CD4-positive, alpha-beta T cell treated with Interleukin-15 for 1 hour (primary cell): ENCODE measurements at places on chromosomes 6 and 20.

DNA sequence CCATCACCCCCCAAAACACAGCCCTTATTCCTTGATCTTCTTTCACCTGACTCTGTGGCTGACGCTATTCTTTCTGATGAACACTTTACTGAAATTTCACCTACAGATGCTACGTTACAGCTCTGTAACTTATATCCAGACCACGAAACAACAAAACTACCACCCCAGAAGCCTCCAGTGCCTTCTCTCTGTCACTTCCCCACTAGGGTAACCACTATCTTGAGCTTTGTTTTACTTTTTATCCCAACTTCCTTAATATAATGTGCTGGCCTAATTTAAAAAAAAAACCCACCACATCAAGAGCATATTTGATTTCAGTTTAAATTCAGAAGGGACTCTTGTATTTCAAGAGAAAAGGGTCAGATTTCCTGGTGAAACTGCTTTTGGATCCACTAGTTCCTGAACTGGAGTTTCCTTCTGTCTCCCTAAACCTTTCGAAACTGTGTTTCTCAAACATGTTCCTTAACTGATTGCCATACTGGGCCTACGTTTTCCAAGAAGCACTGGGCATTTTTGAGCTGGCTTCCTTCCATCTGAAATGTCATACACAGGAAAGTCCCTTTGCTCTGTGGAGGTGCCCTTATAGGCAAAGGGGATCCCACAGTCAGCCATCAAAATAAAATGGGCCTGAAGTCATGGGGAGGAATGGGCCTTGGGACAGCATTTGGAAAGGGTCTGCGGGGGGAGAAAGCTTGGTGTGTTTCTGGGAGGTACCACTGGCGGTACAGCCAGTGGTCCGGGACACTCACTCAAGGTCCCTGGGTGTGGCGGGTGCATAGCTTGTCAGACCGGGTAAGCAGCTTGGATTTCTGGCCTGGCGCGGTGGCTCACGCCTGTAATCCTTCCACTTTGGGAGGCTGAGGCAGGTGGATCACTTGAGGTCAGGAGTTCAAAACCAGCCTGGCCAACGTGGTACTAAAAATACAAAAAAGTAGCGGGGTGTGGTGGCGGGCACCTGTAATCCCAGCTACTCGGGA is 25.8 kb upstream of the RTF2 start:
- DNase-seq: no peak

- peak; percentile 7 for DNase-seq
These were observed 4.1 kb downstream of the EBF4 start for GRCh38 chr20:2696646-2697045.

GRCh38 chr6:77401231-77401630 is 62.1 kb downstream of the HTR1B start:
- DNase-seq: no peak

GRCh38 chr20:57189713-57190112 is 76.7 kb downstream of the BMP7 start:
- no peak for DNase-seq

- peak; percentile 29 for DNase-seq
These were observed 347.8 kb upstream of the PLCB4 start for GRCh38 chr20:8721098-8721497.

- DNase-seq: no peak
These were observed 130.9 kb upstream of the PMEPA1 start for GRCh38 chr20:57840504-57841296.

- no peak for DNase-seq
These were observed 77.1 kb downstream of the LMBRD1 start for GRCh38 chr6:69719602-69720193.

GRCh38 chr20:17725094-17725835 is 25.5 kb downstream of the BANF2 start:
- no peak for DNase-seq

- no peak for DNase-seq
These were observed 1199.8 kb upstream of the MAP3K7 start for GRCh38 chr6:91786474-91787184.

- no peak for DNase-seq
These were observed 3.3 kb upstream of the CNKSR3 start for GRCh38 chr6:154513601-154514320.

- DNase-seq: no peak
These were observed 1.7 kb downstream of the SF3B5 start for GRCh38 chr6:144093658-144094057.

- DNase-seq: no peak
These were observed 576.4 kb downstream of the PRKN start for GRCh38 chr6:162151021-162151665.

GRCh38 chr20:1383623-1384404 is 9.0 kb downstream of the FKBP1A start:
- no peak for DNase-seq

GRCh38 chr6:144776031-144776819 is 491.1 kb downstream of the UTRN start:
- no peak for DNase-seq

DNA sequence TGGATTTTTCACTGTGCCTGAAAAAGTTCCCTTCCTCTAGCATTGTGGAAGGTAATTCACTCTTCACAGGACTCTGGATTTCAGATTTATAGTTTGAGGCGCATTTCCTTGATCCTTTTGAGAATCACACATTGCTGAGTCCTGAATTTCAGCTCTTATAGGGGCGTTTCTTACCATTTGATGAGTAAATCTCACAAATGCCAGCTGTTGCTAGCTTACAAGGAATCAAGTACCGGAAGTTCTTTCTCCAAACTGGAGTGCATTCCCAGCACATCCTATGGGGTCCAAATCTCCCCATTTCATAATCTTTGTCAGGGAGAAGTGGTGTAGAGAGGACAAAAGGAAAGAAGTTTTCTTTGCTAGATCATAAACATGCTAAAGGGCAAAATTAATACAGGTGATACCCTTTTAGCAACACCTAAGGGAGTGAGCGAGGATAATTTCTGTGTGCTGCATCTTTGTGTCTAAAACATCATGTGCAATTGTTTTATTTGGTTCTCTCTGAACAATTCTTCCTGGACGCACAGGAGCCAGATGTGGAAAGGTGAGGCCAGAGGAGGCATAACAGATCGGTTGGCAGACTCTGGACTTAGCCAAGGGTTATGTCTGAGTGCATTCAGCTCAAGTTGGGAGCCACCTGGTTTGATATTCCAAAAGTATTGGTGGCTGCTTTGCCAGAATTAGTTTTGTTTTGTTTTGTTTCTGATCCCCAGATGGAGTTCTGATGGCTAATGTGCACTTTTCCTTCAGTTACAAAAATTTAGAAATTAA is 37.4 kb upstream of the EYA2 start:
- DNase-seq: no peak

GRCh38 chr20:20736303-20736702 is 23.9 kb upstream of the RALGAPA2 start:
- no peak for DNase-seq

- DNase-seq: no peak
These were observed 355.9 kb downstream of the PREX1 start for GRCh38 chr20:48471759-48472408.

DNA sequence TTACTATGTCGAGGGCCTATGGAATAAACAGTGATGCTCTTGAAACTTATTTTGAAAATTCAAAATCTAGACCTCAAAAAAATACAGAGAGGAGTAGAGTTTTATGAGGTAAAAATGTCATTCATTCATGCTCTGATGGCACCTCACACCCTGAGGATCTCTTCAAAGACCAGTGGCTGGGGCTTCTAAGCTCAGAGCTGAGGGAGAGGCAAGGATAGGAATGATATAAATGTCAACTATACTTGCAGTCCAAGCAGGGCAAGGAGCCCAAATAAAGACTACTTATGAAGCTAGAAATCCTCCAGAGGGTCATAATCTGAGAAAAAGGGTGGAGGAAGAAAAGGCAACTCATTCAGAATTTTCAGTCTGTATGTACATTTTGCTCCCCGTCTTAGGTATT is 136.7 kb upstream of the CARMIL1 start:
- no peak for DNase-seq

DNA sequence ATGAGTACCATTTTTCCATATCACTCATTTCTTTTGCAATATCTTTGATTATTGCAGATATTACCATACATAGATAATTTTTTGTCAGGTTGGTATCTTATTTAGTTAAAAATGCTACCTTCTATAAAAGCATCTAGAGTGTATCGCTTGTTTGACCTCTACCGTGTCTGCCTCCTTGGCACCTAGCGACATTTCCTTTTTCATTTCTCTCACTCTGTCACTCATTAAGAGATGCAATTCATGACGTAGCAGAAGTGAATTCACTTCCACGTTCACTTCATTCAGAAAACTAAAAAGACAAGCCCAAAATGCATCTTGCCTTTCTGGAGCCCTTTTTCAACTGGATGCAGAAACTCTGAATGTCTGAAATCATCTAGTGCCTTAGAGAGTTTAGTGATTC is 172.9 kb downstream of the MMS22L start:
- DNase-seq: no peak

GRCh38 chr20:20824924-20825584 is 112.6 kb upstream of the RALGAPA2 start:
- peak; percentile 39 for DNase-seq

- DNase-seq: no peak
These were observed 125.0 kb upstream of the RPS6KA2 start for GRCh38 chr6:166752097-166752496.

- DNase-seq: no peak
These were observed 74.6 kb downstream of the AIG1 start for GRCh38 chr6:143135325-143135724.

- DNase-seq: no peak
These were observed 71.2 kb downstream of the CBLN4 start for GRCh38 chr20:55934146-55934545.

GRCh38 chr6:169158691-169159090 is 95.0 kb downstream of the THBS2 start:
- no peak for DNase-seq

- DNase-seq: no peak
These were observed 19.9 kb downstream of the PLN start for GRCh38 chr6:118567974-118568373.

DNA sequence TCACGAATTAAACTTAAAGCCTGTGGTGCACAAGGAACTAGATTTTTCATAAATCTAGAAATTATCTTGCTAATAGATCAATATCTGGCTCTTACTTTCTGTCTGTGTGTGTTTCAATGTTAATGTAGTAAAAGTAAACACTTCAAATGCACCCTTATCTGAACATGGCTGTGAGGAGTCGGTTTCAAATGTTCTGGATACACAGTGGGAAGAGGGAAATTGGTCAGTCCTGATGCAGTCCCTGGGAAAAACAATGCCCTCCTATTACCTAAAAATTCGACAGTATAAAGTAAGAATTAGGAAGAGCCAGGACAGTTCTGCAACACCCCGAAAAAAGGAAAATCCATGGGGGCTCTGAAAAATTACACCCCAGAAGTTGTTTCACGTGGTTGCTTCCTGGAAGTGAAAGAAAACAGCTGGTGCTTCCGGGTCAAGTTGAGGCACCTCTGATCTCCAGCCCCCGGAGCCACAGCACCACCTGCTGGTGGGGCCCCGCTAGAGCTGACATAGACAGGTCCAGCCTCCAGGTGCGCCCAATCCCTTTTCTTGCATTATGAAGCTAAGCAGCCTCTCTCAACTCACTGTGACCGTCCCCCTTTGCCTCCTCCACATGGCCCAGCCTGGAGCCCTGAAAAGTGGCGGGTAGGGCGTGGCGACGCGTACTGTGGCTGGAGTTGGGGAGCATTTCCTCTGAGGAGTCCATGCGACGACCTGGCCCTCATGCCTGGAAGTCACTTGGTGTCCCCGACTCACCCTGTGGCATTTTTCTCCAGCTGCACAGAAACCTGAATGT is 8.3 kb downstream of the SEMG2 start:
- no peak for DNase-seq

GRCh38 chr6:38057994-38058393 is 238.5 kb downstream of the ZFAND3 start:
- no peak for DNase-seq

DNA sequence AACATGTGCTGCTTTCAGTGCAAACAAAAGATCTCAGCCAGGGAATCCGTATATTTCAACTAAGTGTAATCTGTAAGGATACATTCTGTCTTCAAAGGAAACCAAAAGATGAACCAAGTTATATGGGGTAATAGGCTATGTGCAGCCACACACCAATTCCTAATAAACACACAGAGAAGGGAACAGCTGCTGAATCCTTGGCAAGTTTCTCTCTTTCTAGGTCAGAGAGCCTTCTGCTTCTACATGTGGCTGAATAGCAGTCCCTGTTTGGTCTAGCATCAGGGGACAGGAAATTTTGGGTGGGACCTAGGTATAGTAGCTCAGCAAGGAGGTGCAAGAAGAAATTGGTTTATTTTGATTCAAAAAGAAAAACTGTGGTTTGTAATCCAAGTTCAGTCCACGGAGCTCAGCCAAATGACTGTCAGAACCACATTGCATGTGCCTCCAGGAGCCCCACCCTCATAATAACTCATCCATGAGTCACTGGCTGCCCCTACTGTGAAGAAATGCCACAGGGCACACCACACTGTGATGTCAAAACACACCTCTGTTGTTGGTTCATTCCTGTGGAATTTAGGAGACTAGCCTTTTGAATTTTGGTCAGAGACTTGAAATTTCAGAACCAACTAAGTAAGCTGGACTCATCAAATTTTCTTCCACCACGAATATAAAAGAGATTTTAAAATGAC is 21.1 kb downstream of the SPTLC3 start:
- DNase-seq: no peak

GRCh38 chr6:102549221-102549874 is 1155.8 kb downstream of the GRIK2 start:
- no peak for DNase-seq

DNA sequence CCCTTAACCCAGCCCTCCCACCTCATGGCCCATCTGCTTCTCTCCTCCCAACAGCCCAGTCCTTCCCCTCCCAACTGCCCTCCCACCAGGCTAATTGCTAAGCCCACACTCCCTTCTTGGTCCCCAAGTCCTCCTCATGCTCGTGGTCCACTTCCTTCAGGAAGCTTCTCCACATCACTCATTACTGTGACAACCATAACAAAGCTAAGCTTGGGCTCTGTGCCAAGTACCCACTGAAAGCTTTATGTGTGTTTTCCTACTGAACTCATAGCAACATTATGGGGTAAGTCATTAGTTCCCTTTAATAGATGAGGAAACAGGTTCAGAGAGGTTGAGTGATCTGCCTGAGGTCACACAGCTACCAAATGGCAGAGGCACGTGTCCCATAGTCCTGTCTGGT is 16.2 kb downstream of the FRS3 start:
- DNase-seq: no peak

DNA sequence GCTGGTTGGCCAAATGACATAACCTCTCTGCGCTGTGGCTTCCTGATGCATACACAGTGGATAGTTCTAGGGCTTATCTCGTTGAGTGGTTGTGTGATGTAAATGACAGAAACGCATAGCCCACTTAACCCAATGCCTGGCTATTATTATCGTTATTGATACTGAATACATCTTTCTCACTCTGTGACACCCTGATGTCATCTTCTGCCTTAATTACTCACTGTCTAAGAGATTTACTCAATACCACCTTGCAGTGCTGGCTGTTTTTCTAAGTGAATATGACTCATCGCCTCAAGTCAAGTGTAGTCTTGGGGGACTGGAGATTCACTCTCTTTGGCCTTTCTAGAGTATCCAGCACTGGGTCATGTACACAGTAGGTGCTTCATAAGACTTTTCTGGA is 73.6 kb downstream of the NDUFAF5 start:
- no peak for DNase-seq

DNA sequence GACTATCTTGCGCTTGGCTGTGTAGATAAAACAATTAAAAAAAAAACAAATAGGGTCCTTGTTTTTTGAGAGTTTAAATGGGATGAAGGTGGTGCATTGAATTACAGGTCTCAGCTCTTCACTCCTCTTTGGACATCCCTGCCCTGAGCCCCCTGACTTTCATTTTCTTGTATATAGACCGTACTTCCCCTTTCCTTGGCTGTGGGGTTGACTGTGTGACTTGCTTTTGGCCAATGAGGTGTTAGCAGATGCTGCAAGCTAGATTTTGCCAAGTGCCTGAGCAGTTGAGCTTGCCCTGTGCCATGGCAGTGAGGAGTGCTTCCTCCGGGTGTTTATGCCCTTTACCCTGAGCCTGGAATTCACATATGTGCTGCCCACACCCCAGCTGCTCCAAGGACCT is 386.1 kb upstream of the ZFP64 start:
- no peak for DNase-seq
